ENCODE measurements at places on chromosomes 13 and 19.

DNA sequence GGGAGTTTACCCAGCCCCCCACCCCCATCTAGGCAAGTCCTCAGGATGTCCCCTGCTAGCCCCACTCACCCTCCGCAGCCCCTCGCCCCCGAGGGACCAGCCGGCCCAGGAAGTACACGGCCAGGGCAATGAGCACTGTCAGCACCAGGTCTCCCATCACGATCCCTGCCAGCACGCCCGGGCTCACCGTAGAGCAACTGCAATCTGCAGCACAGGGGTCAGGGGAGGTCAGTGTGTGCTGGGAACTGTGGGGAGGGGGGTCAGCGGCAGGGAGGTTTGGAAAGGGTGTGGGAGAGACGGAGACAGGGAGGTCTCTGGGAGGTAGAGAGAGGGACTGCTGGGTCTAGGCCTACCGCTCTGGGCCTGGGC lies 734 bp downstream of the TYROBP start:
- no peak for DNase-seq

- no peak for DNase-seq
Measured at GRCh38 chr13:111267205-111267604, 53.2 kb upstream of the TEX29 start.

DNA sequence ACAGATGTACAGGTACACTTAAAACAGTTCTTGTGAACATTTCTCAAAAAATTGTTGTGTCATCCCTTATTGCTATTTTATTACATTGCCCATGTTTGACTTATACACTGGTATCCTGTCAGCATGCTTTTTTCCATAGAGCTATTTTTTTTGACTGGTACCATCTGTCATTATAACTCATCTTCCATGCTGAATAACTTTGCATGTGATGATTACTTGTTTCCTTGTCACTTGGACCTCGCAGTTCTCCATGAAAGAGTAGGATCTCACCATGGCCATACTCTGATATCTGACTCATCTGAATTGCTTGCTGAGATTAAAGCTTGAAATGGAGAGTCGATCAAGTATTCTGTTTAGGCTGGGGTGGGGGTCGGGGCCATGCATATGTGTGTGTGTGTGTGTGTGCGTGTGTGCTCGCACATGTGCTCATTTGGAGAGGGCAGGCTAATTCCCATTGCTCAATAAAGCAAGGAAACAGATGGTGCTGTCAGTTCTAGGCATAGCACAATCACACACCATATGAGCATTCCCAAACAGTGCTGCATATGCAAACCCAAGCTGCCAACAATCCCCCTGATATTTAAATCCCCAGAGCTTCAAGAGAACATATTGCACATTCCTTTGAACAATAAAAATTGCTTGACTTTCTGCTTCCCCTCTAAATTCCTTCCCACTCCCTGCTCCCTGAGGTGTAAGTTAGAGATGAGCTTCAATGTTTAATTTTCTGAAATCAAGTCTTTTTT lies 62.9 kb downstream of the NHLRC3 start:
- peak; percentile 92 for DNase-seq

GRCh38 chr13:32031025-32031814 lies at the start of gene FRY:
Gene FRY (plus strand): TSS chr13:32031774. CDS start chr13:32031796, 22 bp downstream.
- DNase-seq, result peak; percentile 75

- DNase-seq, result no peak
Measured at GRCh38 chr19:3374369-3375112, 8.2 kb downstream of the NFIC start.

DNA sequence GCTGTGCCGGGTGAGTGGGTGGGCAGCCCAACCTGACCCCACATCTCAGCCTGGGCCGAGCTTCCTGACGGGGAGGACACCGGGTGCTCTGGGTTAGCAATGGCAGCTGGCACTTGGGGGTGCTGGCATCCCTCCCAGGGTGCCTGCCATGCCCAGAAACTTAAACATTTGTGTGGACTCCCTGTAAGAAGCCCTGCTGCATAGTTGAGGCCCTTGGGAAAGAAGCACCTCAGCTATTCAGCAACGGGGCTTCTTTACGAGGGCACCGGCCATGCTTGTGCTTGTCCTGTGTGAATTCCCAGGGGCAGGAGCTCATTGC lies 33.8 kb upstream of the MEDAG start:
- DNase-seq, result no peak

GRCh38 chr19:18669524-18669817 lies 14.0 kb upstream of the CRTC1 start:
- DNase-seq, result no peak

GRCh38 chr13:94286581-94286980 lies 192.9 kb downstream of the DCT start:
- no peak for DNase-seq

DNA sequence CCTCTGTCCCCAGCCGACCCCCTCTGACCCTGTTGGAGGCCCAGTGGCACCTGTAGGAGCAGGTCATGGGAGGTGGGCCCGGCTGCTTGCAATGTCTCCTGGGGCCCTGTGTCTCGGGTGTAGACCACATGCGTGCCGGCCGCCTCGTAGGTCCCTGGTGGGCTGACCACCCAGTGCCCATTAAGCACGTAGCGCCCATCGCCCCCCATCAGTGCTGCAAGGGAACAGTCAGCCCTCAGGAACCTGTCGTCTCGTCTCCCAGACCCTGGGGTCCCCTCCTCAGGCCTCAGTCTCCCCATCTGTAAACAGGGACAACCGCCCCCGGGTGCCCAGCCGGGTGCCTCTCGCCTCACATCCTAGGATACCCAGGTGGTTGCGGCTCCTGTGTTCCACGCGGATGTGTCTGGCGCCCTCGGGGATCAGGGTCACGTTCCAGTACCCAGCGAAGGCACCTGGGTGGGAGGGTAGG lies 5.6 kb downstream of the ADAMTSL5 start:
- no peak for DNase-seq

GRCh38 chr13:32581177-32581786 lies 5.0 kb upstream of the PDS5B start:
- DNase-seq, result no peak
